Stimulated activated CD4-positive, alpha-beta T cell treated with anti-CD3 and anti-CD28 coated beads, Interleukin-4, amount 100 ng/mL, for 48 hours (primary cell): ENCODE measurements at places on chromosomes 4 and X.

- DNase-seq, result no peak
Observed at GRCh38 chr4:169070895-169071218, 60.8 kb upstream of the CBR4 start.

- no peak for DNase-seq
Observed at GRCh38 chr4:154364066-154364845, 127.3 kb downstream of the DCHS2 start.

GRCh38 chr4:48193921-48194468 is 59.9 kb upstream of the TXK start:
- DNase-seq, result no peak

- no peak for DNase-seq
Observed at GRCh38 chr4:86091201-86091600, 268.7 kb downstream of the MAPK10 start.

GRCh38 chr4:180694875-180695274 is 1548.3 kb upstream of the TENM3 start:
- no peak for DNase-seq

- no peak for DNase-seq
Observed at GRCh38 chr4:169102026-169102425, 92.0 kb upstream of the CBR4 start.

- no peak for DNase-seq
Observed at GRCh38 chr4:174429701-174430410, 92.4 kb downstream of the HPGD start.

- no peak for DNase-seq
Observed at GRCh38 chr4:504076-504475, 5.1 kb downstream of the PIGG start.

DNA sequence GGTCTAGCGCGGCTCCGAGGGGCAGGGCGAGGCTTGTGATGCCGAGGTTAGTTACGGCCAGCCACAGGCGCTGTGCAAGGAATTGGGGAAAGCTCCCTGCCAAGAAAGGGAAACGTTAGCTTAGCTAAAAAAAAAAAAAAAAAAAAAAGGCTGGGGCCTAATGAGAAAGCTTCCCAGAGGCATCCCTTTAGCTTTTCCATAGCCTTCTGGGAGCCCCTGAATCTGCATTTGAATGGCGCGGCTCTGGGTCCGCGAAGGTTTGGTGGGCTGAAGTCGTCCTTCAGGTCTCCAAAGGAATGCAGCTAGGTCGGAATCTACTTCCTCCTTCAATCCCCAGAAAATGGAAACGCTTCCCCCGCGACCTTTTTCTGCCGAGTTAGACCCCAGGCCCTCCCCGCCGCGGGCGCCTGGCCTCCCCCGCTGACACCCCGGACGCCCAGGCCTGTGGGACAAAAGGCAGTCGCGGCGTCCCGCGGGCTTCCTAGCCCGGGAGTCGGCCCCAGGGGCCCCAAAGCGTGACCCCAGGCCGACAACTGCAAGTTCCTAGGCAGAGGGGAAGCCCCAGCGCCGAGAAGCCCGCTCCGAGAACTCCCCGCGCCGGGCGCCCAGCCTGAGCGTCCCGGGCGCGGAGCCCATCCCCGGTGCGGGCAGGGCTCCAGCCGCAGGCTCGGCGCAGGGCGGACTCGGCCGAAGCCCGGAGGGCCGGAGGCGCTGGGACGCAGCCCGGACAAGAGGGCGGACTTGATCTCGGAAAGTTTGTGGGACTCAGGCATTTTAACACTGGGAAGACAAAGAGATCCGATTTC is 605 bp upstream of the FAT1 start:
- no peak for DNase-seq

GRCh38 chr4:154615211-154615610 is 2.8 kb upstream of the FGG start:
- DNase-seq, result no peak

- no peak for DNase-seq
Observed at GRCh38 chr4:110865611-110866259, 242.9 kb upstream of the PITX2 start.

DNA sequence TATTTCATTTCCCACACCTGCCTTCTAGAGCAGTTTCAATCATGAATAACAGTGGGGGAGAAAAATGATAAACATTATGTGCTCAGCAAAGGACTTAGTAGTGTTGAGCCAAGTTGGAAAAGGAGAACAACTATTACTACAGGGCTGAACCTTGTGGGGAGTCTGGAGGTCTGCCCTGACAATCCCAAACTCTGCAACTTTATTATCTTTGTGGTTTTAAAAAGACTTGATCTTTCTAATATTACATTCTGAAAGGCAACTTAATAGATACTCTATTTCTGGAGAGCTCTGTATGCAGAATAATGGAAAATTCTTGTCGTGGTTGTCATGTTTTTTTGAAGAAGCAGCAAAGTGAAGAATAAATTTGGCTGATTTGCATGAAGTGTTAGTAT is 116.1 kb downstream of the SPCS3 start:
- DNase-seq, result no peak

- no peak for DNase-seq
Observed at GRCh38 chr4:48575964-48576363, 85.9 kb downstream of the ZAR1 start.

DNA sequence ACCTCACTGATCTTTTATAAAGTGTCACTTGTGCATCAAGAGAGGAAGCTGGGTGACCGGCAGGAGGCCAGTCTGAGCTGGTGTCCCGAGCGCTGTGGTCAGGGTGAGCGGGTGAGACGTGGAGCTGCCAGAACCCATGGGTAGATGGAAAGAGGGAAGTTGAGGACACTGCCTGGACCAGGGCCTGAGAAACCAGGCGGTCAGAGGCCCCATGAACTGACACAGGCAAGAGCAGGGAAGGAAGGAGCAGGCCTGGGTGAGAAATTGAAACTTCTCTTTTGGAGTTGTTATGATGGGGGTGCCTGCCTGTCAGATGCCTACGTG is 192.6 kb downstream of the AFAP1 start:
- DNase-seq, result no peak

GRCh38 chr4:101818362-101818761 is 27.8 kb downstream of the BANK1 start:
- no peak for DNase-seq

DNA sequence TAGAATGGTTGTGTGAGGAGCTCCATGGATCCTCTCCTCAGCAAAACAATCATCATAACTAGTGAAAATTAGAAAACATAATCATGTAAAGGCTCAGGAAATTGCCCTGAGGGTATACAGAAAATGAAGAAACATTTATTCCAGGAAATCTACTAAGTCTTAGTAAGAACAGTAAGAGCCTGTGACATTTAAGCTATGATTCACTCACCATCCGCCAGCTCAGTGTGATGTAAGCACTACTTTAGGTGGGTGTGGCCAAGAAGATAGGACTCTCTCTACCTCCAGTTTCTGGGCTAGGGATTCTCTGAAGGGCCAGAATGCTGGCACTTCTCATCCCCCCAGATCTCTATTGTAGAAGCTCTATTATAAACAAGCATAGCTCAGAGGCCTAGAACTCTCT is 147.5 kb downstream of the DLG3 start:
- DNase-seq, result peak; percentile 24

DNA sequence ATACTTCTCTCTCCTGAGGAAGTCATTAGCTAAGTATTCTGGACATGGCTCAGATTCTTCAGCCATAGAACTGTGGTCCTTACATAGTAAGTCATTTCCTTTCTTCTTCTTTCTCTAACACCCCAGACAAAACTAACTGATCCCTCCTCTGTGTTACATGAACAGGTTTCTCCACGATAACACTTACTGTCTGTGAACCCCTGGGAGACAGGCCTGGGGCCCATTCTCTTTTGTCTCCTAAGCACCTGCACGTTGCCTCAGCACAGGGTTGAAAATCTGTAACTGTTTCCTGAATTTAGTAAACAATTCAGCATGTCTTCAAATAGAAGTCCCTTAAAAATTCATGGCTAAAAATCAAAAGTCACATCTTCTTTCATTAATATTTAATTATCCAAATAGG is 24.7 kb downstream of the APBB2 start:
- no peak for DNase-seq

DNA sequence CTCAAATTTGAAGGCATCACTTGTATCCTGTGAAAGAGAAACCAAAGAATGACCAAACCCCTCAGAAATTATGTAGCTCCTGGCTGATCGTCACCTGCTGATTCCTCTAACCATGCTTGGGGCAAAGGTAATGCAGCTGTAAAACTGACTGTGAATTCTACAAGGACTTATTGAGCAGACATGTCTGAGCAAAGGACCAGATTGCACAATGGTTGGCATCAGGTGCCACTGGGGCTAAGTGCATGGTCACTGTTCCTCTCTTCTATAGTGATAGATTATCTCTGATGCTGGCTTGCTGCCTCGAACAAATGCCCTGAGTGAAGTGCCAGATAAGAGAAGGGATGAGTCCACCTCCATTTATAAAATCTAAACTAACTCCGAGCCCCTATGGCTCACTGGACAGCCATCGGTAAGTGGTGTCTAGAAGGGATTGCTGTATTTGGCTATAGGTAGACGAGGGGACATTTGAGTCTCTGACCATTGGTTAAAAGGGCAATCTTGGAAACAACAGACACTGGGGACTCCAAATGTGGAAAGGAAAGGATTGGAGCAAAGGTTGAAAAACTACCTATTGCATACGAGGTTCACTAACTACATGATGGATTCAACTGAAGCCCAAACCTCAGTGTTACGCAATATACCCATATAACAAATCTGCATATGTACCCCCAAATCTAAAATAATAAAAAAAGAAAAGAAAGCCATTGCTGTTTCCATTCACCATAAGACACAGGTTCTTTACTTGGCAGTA is 110.7 kb upstream of the IGSF1 start:
- no peak for DNase-seq

GRCh38 chr4:175953116-175953515 is 112.5 kb upstream of the WDR17 start:
- DNase-seq, result no peak

GRCh38 chr4:119136546-119136945 is 914 bp downstream of the MYOZ2 start:
- no peak for DNase-seq

DNA sequence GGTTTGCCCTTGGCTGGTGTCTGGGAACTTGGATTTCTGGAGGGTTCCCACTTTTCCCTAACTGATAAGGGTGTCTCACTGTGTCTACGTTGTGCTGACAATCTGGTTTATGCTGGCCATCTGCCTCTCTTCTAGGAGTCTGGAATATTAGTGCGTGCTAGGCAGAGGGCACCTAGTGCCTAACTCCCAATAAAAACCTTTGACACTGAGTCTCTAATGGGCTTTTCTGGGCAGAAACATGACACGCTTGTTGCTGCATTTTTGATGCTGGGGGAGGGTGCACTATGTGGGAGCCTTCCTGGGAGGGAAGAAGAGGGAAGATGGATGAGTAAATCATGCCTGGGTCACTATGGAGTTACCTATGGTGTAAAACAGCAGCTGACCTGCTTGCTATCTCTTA is 16.3 kb upstream of the ZNF41 start:
- DNase-seq, result no peak

DNA sequence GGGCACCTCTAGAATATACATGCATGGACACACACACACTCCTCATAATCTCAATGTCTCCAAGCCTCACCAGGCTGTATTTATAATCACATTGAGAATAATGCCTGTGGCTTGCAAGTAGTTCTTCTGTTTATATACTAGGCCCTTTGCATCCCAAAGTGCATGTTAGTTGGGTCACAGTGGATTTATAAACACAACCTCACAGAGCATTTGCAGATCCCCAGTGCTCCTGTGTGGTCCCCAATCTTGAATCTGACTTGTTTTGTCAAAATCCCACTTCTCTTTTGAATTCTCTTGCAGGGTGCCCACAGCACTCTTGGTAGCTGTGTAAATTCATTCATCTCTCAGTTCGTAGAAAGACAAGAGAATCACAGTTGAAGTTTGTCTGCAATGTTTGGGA is 49.6 kb upstream of the PROM1 start:
- DNase-seq, result no peak
